ENCODE measurements at places on chromosomes 3 and 15. TPM values are rescaled to one million over a fixed set of nuclear protein-coding genes. Genes with fewer than 3 reads are reported as not detected.

Gene USP50
- 7.5 TPM for total RNA-seq

Gene CD96
- total RNA-seq: 4.6 TPM

- H3K27ac ChIP-seq: no peak overlapping the region
- no peaks in the 10 kb centered on the region for H3K36me3 ChIP-seq
- H3K27me3 ChIP-seq: no peaks in the 10 kb centered on the region
- DNase-seq: no peak
- no peak overlapping the region for H3K4me3 ChIP-seq
Observed at GRCh38 chr3:104989878-104990277, 376.8 kb upstream of the ALCAM start.

GRCh38 chr3:10366651-10367101 lies 45.8 kb upstream of the SEC13 start:
- H3K4me1 ChIP-seq: no peaks in the 10 kb centered on the region
- H3K4me3 ChIP-seq: no peak overlapping the region
- H3K27ac ChIP-seq: no peak overlapping the region
- no peaks in the 10 kb centered on the region for H3K27me3 ChIP-seq

GRCh38 chr3:13532085-13532484 lies 16.8 kb upstream of the FBLN2 start:
- no peak overlapping the region for H3K4me3 ChIP-seq
- no peaks in the 10 kb centered on the region for H3K36me3 ChIP-seq
- no peaks in the 10 kb centered on the region for H3K27me3 ChIP-seq
- peaks cover 10% of the 10 kb centered on the region for H3K4me1 ChIP-seq
- H3K27ac ChIP-seq: no peak overlapping the region

Gene SH2D7
- total RNA-seq: not detected

GRCh38 chr3:146796078-146796477 lies 190.9 kb upstream of the PLSCR5 start:
- DNase-seq: no peak
- no peak overlapping the region for H3K27ac ChIP-seq
- H3K4me3 ChIP-seq: no peak overlapping the region

DNA sequence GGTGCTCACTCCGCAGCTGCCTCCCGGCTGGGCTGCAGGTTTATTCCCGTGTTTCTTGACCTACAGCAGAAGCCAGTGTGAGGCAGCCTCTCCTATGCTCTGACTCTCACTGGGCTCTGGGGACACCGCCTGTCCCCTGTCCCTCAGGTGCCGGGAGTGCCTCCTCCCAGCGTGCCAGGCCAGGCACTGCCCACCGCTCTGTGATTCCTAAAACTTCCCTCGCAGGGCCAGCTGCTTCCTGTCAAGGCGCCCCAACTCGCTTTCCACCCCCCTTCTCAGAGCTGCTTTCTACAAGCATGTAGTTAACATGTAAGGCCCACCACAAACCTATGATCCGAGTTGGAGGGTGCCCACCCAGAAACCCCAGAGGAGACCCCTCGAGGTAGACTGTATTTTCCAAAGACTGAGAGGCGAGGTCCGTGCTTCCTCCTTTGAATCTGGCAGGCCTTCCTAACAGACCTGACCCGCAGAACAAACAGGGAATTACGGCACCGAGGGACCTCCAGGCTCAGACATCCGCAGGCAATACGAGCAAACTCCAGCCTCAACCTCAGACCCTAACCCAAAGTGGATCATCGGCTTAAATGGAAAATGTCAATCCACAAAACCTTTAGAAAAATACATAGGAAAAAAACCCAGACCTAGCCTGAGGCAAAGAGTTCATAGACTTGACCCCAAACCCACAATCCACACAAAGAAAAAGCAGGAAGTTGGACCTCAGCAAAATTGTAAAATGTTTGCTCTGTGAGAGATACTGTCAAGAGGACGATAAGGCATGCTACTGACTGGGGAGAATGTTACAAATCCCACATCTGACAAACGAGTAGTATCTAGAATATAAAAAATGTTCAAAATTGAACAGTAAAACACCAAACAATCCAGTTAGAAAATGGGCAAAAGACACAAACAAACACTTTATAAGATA lies 121.3 kb upstream of the IQSEC1 start:
- no peaks in the 10 kb centered on the region for H3K27me3 ChIP-seq
- H3K36me3 ChIP-seq: no peaks in the 10 kb centered on the region
- H3K4me1 ChIP-seq: no peaks in the 10 kb centered on the region
- H3K27ac ChIP-seq: no peak overlapping the region
- H3K4me3 ChIP-seq: no peak overlapping the region
- no peak for DNase-seq

GRCh38 chr15:90956274-90957030 lies 1.8 kb downstream of the RCCD1 start:
- H3K36me3 ChIP-seq: peaks cover 13% of the 10 kb centered on the region
- H3K27me3 ChIP-seq: no peaks in the 10 kb centered on the region
- peak; percentile 70 for DNase-seq
- H3K4me1 ChIP-seq: peaks cover 21% of the 10 kb centered on the region
- peak overlapping the region; percentile 24 for H3K27ac ChIP-seq

DNA sequence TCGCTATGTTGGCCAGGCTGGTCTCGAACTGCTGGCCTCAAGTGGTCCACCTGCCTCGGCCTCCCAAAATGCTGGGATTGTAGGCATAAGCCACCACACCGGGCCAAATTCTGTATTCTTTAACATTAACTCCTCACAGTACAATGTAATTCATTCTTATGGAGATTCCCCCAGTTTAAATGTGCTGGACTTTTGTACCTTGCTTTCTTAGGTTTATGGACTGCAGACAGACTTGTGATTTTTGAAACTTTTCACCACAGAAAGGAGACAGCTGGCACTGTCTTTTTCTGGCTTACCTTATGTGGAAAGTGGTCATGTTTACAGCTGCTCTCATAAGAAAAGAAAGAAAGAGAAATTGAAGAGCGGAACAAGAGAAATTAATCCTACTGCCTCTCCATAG lies 103.8 kb downstream of the IQCH start:
- no peak overlapping the region for H3K27ac ChIP-seq
- no peak overlapping the region for H3K4me3 ChIP-seq
- no peak for DNase-seq
- no peaks in the 10 kb centered on the region for H3K4me1 ChIP-seq
- no peaks in the 10 kb centered on the region for H3K27me3 ChIP-seq

- H3K4me3 ChIP-seq: no peak overlapping the region
- H3K4me1 ChIP-seq: no peaks in the 10 kb centered on the region
- no peaks in the 10 kb centered on the region for H3K27me3 ChIP-seq
- no peak for DNase-seq
- no peak overlapping the region for H3K27ac ChIP-seq
Observed at GRCh38 chr3:127520993-127521392, 69.5 kb downstream of the TPRA1 start.

DNA sequence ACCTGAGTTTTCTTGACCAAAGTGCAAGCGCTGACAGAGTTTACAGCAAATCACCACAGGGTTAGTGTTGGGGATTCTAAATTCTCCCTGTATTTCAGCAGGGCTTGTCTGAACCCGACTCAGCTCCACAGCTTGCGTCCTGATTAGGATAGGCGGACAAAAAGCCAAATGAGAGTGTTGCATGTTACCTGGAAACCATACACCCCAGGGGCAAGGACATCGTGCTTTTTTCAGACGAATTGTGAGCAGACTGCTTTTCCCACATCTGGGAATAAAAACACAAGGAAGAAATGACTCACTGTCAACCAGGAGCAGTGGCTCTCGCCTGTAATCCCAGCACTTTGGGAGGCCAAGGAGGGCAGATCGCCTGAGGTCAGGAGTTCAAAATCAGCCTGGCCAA lies 3.0 kb downstream of the DZIP1L start:
- no peaks in the 10 kb centered on the region for H3K36me3 ChIP-seq
- peaks cover 32% of the 10 kb centered on the region for H3K4me1 ChIP-seq
- no peaks in the 10 kb centered on the region for H3K27me3 ChIP-seq
- H3K27ac ChIP-seq: no peak overlapping the region
- no peak for DNase-seq

- H3K4me3 ChIP-seq: no peak overlapping the region
- H3K27me3 ChIP-seq: no peaks in the 10 kb centered on the region
- H3K27ac ChIP-seq: no peak overlapping the region
Observed at GRCh38 chr3:9468460-9468859, 71.0 kb downstream of the SETD5 start.

DNA sequence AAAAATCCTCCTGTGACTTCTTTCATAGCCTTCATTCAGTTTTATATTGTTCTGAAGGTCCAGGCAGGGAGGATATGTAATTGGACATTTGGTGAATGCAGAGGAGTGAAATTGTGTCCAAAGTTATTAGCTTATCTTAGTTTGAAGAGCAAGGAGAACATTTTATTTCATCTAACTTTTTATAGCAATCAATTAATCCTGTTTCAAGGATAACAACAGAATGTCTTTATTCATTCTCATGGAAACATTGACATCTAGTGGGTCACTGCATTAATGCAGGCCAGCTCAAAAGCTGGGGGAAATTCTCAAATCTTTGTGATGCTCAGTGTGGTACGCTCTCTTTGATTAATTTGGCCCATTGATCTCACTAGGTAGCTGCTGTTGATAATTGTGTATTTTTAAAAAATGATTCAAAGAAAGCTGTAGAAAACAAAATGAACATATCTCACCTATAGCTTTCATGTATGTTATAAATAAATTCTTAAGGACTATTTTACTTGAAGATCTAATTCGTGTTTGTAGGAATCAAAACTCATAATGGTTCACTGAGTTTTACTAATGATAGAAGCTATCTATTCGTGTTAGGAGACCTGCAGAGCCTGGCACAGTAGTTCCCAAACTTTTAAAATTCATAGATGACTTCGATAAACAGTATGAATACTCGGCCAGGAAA lies 150.8 kb upstream of the KCNMB2 start:
- H3K27me3 ChIP-seq: no peaks in the 10 kb centered on the region
- peaks cover 10% of the 10 kb centered on the region for H3K4me1 ChIP-seq
- no peak overlapping the region for H3K4me3 ChIP-seq
- H3K36me3 ChIP-seq: no peaks in the 10 kb centered on the region

DNA sequence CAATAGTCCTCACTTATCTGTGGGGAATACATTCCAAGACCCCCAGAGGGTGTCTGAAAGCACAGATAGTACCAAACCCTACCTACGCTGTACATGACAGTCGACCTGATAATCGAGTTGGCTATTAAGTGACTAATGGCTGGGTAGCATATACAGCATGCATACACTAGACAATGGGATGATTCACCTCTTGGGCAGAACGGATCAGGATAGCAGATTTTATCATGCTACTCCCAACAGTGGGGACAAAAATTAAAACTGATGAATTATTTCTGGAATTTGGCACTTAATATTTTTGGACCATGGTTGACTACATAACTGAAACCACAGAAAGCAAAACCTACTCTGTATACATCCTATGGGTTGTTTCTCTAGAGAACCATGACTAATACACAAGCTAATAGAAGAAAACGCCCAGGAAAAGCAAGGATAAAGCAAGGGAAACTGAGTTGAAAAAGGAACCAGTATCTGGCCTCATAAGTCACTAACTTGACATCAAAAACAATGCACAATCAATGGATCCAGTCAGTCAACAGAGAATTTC lies 15.5 kb downstream of the ATG3 start:
- H3K27me3 ChIP-seq: no peaks in the 10 kb centered on the region
- DNase-seq: no peak
- peaks cover 3% of the 10 kb centered on the region for H3K4me1 ChIP-seq
- no peak overlapping the region for H3K27ac ChIP-seq
- peaks cover 17% of the 10 kb centered on the region for H3K36me3 ChIP-seq

GRCh38 chr15:50233192-50233736 lies 32.3 kb downstream of the HDC start:
- no peak for DNase-seq
- H3K27me3 ChIP-seq: no peaks in the 10 kb centered on the region
- H3K27ac ChIP-seq: no peak overlapping the region
- H3K4me3 ChIP-seq: no peak overlapping the region
- H3K4me1 ChIP-seq: no peaks in the 10 kb centered on the region
- H3K36me3 ChIP-seq: no peaks in the 10 kb centered on the region

GRCh38 chr15:74315626-74316025 lies 51.8 kb downstream of the CYP11A1 start:
- no peak overlapping the region for H3K4me3 ChIP-seq
- H3K36me3 ChIP-seq: no peaks in the 10 kb centered on the region
- no peaks in the 10 kb centered on the region for H3K4me1 ChIP-seq
- H3K27me3 ChIP-seq: no peaks in the 10 kb centered on the region
- no peak for DNase-seq
- H3K27ac ChIP-seq: no peak overlapping the region

- H3K27ac ChIP-seq: no peak overlapping the region
- DNase-seq: no peak
- H3K36me3 ChIP-seq: peaks cover 10% of the 10 kb centered on the region
- no peaks in the 10 kb centered on the region for H3K4me1 ChIP-seq
Observed at GRCh38 chr3:11323813-11324212, 51.6 kb downstream of the ATG7 start.

Gene PLSCR5
- total RNA-seq: not detected

Gene NR1I2
- total RNA-seq: not detected

- H3K27me3 ChIP-seq: no peaks in the 10 kb centered on the region
- no peaks in the 10 kb centered on the region for H3K36me3 ChIP-seq
- H3K4me1 ChIP-seq: no peaks in the 10 kb centered on the region
- H3K27ac ChIP-seq: no peak overlapping the region
Observed at GRCh38 chr3:106711650-106712049, 665.6 kb upstream of the CCDC54 start.

Gene GRIP2
- 0.22 TPM for total RNA-seq

DNA sequence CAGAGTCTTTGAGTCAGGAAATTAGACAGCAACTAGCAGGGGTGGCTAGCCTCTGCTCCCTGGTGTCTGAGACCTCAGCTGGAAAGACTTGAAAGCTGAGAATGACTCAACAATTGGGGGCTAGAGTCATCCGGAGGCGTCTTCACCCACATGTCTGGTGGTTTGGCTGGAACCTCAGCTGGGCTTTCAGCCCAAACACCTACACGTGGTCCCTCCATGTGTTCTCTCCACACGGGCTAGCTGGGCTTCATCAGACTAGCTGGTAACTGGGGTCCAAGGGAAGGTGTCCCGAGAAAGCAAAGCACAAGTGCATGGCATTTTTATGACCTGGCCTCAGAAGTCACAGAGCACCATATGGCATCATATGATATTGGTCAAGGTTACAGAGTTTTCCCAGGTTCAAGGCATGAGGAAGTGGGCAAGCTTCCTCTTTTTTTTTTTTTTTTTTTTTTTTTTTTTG lies 19.9 kb upstream of the ABHD2 start:
- no peaks in the 10 kb centered on the region for H3K4me1 ChIP-seq
- H3K27me3 ChIP-seq: no peaks in the 10 kb centered on the region
- H3K27ac ChIP-seq: no peak overlapping the region

DNA sequence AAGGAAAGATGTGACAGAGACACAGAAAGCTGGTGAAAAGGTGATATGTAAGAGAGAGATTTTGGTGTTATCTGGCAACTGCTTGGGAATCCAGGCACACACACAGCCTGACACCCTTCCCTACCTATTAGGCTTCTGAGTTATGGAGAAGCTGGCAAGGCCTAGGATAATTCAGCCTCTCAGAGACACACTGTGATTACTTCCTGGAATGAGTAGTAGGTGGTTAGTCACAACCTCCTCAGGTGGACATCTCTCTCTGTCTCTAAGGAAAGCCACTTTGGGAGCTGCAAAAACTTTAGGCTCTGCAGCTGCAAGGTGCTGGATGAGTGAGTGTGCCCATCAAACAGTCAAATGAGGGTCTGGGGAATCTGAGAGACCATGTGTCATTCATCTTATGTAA lies 201.9 kb downstream of the PDCD6IP start:
- H3K27ac ChIP-seq: no peak overlapping the region
- H3K4me3 ChIP-seq: no peak overlapping the region
- no peaks in the 10 kb centered on the region for H3K27me3 ChIP-seq
- no peaks in the 10 kb centered on the region for H3K4me1 ChIP-seq
- no peak for DNase-seq
- H3K36me3 ChIP-seq: no peaks in the 10 kb centered on the region
